Activated naive CD4-positive, alpha-beta T cell (primary cell): ENCODE measurements at places on chromosomes 7 and 10.

DNA sequence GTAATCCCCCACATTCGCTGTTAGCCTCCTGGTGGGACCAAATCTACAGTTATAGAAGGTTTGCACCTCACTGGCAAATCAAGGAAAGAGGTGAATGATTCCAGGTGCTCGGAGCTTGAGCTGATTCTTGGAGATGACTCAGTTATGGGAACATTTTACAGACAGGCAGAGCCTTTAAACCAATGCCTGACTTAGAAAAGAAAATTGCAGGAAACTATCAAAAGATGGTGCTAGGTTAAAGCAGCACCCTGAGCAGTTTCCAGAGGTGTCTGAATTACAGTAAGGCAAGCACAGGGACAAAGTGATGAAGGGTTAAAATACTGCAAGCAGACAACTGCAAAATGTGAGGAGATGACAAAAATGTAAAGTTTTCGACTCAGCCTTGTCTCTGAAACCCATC, 2.9 kb downstream of the LRRTM3 start:
- no peak for DNase-seq

GRCh38 chr7:34128762-34129161, 223.4 kb downstream of the BMPER start:
- DNase-seq, result no peak

GRCh38 chr7:137343281-137343841, at the start of gene PTN:
TSS of gene PTN (minus strand) at chr7:137343733. CDS start at chr7:137254973, 88,760 bp downstream.
- no peak for DNase-seq

DNA sequence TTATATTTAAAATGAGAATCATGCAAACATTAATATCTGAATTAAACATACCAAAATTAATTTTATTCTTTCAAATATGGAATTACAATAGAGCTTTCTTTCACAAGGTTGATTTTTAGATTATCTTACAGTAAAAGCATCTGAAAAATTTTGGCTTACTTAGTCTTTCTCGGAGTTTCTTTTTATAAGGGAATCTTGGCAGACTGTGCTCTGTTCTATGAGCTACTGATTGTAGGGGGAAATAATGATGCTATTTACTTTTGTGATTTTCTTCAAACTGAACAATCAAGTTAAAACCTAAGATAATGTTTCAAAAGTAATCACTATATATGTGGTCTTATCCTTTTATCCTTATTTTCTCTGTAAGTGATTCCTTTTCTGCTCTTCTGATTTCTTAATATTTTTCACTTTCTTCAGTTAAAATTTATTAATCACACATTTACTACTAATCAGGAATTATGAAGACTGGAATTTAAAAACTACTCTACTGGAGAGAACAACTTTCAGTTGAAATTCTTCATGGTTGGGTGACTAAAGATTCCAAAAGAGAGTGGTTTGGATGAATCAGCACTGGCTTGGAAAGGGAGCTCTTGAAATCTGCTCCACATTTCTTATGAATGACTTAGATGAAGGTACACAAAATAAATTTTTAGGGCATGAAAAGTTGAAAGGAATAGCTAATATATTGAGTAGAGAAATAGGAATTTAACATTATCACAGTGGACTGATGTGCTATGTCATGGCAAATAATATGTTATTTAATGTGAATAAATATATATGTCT, 103.9 kb downstream of the PPP1R9A start:
- no peak for DNase-seq

DNA sequence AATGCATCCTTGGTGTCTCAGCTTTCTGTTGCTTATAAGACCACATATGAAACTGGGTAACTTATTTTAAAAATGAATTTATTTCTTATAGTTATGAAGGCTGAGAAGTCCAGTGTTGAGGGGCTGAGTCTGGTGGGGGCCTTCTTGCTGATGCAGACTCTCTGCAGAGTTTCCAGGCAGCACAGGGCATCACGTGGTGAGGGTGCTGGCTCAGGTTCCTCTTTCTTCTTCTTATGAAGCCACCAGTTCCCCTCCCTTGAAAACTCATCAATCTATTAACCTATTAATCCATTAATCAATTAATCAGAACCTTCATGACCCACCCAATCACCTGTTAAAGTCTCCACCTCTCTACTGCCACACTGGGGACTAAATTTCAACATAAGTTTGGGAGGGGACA, 595.6 kb upstream of the NRP1 start:
- no peak for DNase-seq

- no peak for DNase-seq
These were observed 68.7 kb downstream of the CAV1 start for GRCh38 chr7:116593359-116594075.

DNA sequence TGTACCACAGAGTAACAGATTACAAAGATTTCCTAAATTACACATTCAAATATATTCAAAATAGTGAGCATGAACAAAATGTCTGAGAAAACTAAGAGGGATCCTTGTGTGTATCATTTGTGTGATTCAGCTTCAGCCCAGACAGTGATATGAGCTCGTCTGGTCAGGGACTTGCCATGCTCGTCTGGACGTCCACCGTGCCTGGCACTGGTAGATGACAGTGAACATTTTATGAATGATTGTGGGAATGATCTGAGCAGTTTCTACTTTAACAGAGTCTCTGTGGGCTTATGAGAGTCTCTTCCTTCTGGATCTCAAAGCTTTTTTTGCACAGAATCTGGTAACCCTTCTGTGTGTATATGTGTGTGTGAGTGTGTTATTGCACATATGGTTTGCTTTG, 34.2 kb upstream of the ANKRD2 start:
- no peak for DNase-seq

DNA sequence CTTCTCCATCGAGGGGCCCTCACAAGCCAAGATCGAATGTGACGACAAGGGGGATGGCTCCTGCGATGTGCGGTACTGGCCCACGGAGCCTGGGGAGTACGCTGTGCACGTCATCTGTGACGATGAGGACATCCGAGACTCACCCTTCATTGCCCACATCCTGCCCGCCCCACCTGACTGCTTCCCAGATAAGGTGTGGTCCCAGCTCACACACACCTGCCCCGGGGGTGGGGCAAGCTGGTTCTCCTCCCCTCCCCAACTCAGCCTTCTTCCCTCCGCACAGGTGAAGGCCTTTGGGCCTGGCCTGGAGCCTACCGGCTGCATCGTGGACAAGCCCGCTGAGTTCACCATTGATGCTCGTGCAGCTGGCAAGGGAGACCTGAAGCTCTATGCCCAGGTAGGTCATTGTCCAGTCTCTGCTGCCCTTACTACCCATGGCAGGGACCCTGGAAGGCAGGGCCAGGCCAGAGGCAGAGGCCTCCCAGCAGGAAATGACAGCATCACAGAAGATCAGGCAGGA, 11.0 kb downstream of the FLNC start:
- DNase-seq, result no peak

DNA sequence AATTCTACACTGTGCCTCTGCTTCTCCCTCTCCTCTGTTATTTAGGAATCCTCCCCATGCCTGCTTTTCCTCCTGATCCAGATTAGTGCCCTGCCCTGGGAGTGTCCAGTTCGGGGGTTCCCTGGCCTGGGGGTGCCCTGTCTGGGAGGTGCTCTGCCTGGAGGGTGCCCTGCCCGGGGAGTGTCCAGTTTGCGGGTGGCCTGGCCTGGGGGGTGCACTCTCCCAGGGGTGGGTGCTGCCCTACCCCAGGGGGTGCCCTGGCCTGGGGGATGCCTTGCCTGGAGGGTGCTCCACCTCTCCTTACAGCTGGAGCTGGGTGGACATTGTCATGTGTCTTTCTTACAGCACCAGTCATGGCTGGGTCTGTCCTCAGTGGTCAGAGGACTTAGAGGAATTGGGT, 20.2 kb downstream of the RAMP3 start:
- no peak for DNase-seq

DNA sequence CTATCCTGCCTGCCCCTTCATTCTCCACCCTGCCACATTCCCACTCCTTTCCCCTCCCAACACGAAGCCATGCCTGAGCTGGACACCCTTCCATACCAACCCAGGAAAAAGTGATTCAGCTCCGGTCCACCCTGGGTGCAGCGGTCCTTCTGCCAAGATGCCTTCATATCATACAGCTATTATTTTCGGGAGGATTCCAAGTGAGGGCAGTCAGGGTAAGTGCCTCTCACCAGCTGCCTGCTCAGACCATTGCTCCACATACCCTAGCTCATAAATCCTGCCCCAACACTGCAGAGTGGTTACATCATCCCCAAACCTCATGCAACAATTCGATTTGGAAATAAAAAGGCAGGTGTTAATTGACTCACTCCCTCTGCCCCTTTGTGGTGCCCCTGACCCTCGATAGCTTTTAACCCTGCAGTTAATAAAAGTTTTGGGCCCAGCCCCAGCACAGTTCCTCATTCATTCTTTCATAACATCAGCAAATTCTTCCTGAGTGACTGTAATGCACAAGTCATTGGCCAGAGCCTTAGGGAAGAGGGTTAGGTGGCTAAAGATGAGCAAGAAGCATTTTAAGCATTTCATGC, 42.6 kb downstream of the ZNF503 start:
- no peak for DNase-seq

DNA sequence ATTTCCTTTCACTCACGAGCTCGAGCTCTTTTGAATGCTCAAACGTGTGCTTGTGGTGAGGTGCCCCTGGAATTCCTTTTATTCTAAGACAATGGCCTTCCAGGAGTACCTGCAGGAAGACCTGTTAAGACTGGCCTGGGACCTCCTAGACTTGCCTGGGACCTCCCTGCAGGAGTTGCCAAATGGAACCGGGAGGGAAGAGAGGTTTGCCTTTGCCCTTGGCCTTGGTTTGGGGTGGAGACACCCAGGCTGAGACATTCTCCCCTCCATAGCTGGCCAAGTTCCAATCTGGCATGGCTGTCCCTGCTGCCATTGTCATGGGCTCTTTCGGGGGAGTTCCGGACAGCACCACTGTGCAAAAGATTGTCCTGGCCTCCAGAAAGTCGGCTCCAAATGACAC, 39.7 kb downstream of the DNAJB12 start:
- no peak for DNase-seq

DNA sequence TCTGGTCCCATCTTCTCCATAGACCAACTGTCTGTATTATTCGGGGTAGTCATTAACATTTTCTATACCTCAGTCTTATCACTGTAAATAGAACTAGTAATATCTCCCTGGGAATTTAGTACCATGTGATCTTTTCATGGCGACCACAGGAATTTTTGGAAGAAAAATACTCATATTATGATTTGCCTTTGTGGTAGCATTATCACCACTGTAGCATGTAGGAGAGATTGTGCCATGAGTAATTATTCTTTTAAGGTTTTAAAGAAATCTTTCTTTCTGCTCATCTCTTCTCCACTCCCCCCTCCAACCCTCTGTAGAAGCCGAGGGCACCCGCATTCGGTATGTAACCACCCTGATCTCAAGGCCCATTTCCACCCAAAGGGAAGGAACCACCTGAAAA, 25.0 kb downstream of the ZNF365 start:
- no peak for DNase-seq

DNA sequence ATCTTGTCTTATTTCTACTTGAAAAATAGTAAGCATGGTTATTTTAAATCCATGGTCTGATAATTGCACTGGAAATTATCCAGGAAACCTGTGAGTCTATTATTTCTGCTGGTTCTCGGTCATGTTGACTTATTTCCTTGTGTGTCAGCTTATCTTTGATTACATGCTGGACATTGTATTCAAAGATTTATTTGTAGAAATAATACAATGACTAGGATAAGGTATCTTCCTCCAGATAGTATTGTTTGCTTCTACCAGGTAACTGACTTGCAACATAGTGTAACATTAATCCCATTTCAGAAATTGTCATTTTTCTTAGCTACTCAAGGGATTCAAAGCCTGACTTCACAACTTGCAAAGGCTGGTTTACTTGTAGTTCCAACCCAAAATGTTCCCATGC, 33.4 kb downstream of the PLXNA4 start:
- no peak for DNase-seq

DNA sequence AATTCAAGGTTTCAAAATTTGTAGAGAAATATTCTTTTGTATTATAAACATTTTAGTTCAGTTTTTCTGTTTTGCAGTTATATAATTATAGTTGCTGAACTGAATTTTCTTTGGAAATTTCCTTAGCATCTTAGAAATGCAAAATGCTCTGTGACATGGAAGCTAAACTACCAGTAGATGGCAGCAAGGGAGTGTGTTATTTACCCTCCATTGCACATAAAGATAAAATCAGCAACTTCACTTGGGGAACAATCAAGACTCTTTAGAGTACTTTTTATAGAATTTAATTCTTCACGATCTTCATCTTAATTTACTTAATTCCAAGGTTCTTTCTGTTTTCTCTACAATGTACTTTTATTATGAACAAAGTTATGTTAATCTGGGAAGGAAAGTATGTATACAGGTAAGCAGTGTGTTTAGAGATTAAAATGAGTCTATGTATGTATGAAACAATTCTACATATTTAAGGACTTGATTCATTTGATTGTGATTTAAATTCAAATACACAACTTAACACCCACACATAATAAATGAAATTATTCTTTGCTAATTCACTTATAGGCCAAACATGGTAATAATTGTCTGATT, 404.2 kb downstream of the THSD7A start:
- no peak for DNase-seq

DNA sequence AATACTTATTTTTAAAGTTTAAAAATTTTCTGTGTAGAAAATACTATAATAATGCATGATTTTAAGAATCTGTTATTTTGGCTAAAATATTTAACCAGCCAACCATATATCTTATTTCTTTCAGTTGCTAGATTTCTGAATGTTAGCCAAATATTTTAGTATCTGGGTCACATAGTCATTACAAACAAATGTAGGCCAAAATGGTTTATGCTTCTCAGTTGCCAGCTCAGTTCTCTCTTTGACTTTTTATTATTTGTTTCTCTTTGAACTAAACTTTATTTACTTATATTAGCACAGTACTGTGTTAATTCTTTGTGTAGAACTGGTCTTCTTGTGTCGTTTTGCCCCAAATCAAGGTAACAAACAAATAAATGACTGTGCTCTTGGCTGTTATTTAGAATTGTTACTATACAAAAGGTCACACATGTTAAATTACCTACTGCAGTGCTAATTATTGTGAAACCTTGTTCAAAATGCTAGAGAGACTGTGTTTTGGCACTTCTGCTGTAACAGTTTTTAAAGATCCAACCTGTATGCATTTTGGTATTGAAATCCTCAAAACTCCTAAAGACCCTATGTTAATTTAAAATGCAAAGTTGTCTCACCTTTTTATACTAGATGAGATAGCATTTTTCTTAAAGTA, 39.8 kb downstream of the ZEB1 start:
- no peak for DNase-seq

DNA sequence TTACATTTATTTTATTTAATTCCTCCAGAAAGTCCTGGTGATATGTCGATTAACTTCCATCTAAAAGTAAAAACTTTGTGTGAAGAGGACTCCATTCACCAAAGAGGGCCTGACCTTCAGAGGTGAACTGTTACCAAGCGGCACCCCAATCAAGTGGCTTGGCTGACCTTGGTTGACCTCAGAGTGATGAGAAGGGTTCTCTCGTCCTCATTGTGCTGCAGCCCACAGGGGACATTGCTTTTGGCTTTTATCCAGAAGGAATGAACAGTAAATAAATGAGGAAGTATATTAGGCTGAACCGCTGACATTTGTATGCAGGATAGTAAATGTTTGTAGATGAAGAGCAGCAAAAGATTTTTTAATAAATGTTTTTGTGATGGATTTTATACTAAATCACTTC, 172.4 kb upstream of the MKI67 start:
- DNase-seq, result no peak

GRCh38 chr7:318878-319661, 29.1 kb downstream of the FOXL3 start:
- DNase-seq, result no peak
